ENCODE measurements at places on chromosomes 7 and 10.
A peak's percentile ranks its signal among the peaks of the same experiment; 100 is the strongest.

DNA sequence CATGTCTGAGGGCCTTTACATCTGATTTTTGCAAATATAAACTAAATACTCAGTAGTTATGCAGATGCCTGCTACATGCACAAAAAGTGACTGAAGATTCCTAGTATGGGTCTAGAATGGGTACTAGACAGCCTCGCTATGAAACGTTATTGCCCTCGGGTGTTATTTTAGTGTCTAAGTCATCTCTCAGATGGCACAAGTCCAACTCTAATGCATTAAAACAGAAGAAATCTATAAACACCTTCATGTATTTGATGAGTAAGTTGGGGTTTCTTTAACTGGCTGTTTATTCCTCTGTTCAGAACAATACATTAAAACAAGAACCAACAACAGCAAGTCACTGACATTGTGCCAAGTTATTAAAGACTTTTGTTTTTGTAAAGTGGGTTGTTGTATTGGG, 41.6 kb downstream of the TEX36 start:
- no peak for DNase-seq

- DNase-seq, result no peak
Measured at GRCh38 chr7:6116211-6116610, 85.0 kb downstream of the ANKRD61 start.

DNA sequence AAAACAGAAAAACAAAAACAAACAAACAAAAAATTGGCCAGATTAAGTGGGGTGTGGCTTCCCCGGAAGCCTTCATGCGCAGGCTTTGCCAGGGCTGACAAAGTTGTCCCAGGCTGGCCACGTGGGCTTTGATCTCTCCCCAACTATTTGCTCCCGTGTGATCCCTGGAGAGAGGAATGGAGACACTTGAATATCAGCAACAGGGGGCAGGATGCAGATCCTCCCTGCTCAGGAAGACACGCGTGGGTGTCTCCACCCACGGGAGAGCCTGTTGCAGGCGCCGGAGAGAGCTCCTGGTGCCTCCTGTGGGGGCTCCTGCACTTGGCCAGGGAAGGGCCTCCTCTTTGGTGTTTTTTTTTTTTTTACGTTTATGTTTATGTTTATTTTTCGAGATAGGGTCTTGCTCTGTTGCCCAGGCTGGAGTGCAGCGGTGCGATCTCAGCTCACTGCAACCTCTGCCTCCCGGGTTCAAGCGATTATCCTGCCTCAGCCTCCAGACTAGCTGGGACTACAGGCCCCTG, 19.0 kb downstream of the TRIM56 start:
- DNase-seq, result no peak

DNA sequence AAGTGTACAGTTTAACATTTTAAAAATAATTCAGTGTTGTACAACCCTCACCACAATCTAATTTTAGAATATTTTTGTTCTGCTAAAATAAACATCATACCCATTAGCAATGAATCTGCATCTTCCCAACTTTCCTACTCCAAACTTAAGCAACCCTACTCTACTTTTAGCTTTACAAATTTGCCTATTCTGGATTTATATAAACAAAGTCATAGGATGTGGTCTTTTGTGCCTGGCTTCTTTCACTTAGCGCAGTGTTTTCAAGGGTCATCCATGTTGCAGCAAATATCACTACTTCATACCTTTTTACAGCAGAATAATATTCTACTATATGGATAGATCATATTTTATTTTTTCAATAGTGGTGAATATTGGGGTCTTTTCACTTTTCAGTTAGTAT, 18.9 kb downstream of the CALML3 start:
- no peak for DNase-seq

DNA sequence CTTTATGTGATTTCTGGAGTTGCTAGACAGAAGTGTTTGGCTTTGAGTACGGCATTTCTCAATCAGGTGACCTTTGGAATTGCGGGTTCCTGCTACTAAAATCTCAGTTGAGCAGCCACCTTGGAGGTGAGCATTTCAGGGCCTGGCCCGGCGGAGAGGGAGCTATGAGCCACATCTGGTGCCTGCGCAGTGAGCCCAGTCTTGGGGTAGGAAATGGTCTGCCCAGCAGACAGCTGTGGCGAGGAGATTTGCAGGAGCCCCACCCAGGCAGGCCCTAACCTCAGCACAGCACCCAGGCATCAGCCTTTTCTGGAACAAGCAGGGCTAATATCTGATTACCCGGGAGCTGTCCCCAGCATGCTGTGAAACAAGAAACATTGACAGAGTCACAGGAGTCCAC, 547.9 kb upstream of the FOXK1 start:
- DNase-seq, result peak; percentile 61

GRCh38 chr7:121081327-121081936, 92.9 kb downstream of the CPED1 start:
- peak; percentile 87 for DNase-seq

DNA sequence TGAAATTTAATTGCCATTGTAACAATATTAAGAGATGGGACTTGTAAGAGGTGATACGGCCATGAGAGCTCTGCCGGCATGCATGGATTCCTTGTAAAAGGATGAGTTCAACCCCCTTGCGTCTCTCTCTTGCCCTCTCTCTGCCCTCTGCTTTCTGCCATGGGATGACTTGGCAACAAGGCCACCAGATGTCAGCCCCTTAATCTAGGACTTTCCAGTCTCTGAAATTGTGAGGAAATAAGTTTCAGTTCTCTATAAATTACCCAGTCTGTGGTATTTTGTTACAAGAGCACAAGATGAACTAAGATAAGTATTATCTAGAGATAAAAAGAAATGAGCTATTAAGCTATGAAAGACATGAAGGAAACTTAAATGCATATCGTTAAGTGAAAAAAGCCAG, 145.7 kb upstream of the AHR start:
- peak; percentile 77 for DNase-seq

- no peak for DNase-seq
Measured at GRCh38 chr10:101774589-101775272, 1.2 kb downstream of the FGF8 start.

- no peak for DNase-seq
Measured at GRCh38 chr10:99914236-99914635, 95.5 kb downstream of the DNMBP start.

DNA sequence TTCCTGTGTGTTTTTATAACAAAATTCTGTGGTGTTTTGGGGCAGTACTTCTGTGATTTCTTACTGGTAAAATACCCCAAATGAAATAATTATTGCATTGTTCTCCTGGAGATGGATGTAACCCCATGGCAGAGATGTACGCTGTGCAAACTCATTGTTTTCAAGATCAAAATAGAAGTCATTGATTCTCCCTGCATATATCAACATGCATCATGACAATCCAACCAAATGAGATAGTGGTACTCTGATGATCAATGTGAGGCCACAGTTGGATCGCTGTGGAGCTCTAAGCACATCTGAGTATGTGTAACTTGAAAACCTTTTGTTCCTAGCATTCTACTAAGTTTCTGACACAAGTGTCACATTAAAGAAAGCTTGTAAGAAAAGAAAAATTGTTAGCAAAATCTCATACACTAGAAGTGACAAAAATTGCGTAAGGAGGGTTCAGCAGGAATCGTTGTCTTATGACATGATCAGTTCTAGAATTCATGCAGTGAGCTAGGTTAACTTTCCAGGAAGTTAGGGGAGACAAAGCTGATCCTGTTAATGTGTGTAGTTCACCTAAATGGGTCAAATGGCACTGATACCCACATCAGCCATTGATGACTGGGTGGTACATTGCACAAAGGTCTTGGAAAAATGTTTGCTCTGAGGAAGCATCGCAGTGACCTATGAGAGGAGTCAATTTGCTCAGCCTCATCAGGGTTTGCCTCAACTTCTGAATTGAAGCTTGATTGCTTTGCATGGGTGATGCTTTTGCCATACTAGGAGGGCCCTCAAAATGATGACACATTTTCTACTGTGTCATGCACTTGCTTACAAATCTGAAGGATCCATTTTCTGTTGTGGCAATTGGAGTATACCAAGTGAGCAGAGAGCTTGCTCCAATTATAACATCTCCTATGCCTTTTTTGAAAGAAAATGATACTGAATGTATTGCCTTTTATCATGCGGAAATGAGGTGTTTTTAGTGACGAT, 145.1 kb downstream of the PLXDC2 start:
- DNase-seq, result no peak

DNA sequence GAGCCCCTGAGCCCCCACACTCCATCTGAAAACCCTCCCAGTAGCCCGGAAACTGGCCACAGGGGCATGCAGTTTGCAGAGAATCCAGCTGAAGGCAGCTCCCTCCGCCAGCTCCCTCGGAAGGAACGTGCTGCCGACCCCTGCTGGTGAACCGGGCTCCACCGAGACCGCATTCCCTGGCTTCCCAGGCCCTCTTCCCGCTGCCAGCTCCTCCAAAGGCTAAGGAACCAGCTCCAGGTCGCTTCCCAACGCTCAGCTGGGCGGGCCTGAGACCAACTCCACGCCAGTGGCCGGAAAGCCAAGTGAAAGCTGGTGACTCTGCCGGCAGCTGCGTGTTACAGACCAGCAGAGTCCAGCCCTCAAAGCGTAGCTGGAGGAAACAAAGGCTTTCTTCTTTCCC, 35.8 kb downstream of the GPER1 start:
- DNase-seq, result no peak

GRCh38 chr7:108662783-108663362, 93.2 kb downstream of the DNAJB9 start:
- no peak for DNase-seq

DNA sequence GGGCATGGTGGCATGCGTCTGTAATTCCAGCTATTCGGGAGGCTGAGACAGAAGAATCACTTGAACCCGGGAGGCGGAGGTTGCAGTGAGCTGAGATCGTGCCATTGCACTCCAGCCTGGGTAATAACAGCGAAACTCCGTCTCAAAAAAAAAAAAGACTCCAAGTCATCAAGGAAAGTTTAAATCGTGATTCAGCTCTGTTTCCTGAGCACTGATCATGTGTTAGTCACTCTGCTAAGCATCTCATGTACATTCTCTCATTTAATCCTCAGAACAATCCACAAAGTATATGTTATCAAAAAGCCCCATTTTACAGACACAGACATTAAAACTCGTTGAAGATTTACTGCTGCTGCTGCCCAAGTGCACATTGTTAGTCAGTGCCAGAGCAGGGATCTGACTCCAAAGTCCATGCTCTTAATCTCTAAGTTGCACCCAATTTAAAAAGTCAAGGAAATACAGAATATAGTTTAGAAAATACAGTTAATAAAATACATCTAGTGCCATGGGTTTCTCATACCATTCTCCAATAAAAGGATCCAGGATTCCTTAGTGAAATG, 6.2 kb downstream of the PIK3AP1 start:
- DNase-seq, result no peak

DNA sequence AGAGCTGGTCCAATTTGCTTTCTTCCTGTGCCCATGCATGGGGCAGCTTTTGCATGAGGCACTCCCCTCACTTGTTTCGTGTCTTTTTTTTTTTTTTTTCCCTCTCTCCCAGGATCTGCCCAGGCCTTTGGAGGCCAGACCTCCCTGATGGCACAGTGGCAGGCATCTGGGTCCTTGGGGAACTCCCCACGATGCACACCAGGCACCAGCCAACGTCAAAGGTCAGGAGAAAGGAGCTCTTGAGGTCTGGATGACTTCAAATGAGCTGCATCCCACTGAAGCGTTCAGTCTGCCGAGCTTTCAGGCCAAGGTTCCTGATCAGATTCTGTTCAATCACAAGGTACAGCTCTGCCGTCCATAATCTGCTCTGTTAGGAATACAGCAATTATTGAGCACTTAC, 97.2 kb upstream of the CARD11 start:
- DNase-seq, result no peak

DNA sequence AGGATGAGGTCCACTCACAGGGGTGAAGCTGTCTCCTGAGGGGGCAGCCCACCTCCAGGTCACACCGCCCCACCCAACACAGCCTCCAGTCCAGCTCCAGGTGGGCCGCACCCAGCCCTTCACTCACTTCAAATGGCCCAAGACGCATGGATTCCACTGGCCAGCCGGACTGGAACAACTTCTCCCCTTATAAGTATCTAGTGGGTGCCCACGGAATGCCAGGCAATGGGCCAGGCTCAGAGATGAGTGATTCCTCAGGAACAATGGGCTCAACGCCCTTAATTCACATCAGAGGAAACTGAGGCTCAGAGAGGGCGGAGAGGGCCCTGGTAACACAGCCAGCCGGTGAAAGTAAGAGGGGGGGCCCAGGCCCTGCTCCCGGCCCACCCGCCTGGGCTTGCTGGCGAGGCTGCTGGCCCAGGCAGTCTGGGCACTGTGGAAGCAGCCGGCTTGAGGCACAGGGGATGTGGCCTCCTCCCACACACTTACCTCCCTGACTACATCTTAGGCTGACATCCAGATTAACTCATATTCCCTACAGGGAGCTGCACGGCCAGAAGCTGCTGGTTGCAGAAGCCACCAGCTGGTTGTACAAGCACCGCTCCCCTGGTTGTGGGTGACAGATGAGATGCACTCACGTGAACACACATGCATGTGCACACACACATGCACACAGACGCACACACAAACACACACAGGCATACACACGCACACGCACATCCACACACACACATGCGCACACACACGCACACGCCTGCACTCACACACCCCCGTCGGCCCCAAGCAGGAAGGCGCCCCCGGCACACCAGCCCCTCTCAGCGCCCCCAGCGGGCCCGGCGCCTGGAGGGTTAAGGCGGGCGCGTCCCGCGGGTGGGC, 1.0 kb upstream of the FAM20C start:
- peak; percentile 29 for DNase-seq

GRCh38 chr10:31515819-31516402, 196.9 kb downstream of the ZEB1 start:
- DNase-seq, result no peak

GRCh38 chr7:92680442-92680841, 90.3 kb upstream of the FAM133B start:
- DNase-seq, result no peak

GRCh38 chr7:22726907-22727713, at the start of gene IL6:
TSS of gene IL6 (plus strand) at chr7:22727200. CDS start at chr7:22727263, 63 bp downstream.
- peak; percentile 66 for DNase-seq

DNA sequence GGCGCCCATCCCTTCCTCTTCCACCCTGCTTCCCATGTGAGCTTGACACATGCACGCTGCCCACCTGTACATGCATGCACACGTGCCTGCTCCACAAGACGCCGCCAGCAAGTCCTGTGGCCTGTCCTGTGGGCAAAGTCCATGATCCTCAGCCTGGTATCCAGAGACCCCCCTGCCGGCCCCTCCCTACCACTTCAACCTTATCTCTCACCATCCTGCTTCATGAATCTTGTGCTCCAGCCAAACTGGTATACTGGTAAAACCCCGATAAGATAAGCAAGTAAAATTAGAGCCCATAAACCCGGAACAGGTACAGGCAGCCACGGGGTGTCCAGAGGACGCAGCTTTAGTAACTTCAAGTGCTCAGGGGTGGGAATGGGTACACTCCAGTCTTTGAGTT, 11.8 kb upstream of the TBXAS1 start:
- DNase-seq, result peak; percentile 50

DNA sequence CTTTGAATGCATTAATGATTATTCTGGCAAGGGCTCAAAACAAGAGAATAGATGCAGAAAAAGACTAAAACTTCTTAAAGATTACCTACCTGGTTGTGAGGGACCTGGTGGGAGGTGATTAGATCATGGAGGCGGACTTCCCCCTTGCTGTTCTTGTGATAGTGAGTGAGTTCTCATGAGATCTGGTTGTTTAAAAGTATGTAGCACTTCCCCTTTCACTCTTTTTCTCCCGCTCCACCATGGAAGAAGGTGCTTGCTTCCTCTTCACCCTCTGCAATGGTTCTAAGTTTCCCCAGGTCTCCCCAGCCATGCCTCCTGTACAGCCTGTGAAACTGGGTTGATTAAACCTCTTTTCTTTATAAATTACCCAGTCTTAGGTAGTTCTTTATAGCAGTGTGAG, 226.6 kb downstream of the ARHGAP12 start:
- peak; percentile 22 for DNase-seq

All from hematopoietic multipotent progenitor cell treated with erythropoietin and hydrocortisone succinate and interleukin-3 and kit ligand, for 4 days (in vitro differentiated cells).